ENCODE measurements at places on chromosomes 11 and 22.

GRCh38 chr11:57255618-57256017, 18.6 kb upstream of the APLNR start:
- no peak for DNase-seq

DNA sequence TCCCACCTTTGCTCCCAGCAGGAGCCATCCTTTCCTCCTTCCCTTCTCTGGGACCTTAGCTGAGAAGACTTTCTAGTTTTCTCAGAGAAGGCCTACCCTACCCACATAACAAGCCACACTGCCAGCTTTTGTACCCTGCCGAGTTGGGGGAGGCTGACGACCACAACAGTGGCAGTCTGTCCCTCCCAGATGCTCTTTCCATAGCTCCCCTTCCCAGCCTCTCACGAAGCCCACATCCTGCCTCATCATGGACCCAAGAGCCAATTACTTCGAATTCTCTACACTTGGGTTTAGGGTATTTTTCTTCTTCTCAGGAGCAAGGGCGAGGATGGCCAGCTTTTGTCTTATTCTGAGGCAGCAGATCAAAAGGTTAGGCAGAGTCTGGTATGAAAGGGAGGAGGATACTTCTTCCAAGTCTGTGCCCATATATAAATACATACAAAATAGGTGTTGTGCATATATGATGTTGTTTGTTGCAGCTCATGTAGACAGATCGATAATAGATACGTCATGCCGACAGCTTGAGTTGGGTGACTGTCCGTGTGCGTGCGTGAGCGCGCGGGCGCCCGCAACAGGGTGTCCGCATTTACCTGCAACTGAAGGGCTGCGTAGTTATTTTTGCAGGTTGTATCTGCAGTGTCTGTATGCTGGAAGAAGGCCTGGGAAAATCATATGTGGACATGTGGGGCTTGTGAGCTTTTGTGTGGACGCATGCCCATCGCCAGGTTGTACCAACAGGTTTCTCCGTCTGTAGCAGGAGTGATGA, 846 bp upstream of the NRGN start:
- no peak for DNase-seq

DNA sequence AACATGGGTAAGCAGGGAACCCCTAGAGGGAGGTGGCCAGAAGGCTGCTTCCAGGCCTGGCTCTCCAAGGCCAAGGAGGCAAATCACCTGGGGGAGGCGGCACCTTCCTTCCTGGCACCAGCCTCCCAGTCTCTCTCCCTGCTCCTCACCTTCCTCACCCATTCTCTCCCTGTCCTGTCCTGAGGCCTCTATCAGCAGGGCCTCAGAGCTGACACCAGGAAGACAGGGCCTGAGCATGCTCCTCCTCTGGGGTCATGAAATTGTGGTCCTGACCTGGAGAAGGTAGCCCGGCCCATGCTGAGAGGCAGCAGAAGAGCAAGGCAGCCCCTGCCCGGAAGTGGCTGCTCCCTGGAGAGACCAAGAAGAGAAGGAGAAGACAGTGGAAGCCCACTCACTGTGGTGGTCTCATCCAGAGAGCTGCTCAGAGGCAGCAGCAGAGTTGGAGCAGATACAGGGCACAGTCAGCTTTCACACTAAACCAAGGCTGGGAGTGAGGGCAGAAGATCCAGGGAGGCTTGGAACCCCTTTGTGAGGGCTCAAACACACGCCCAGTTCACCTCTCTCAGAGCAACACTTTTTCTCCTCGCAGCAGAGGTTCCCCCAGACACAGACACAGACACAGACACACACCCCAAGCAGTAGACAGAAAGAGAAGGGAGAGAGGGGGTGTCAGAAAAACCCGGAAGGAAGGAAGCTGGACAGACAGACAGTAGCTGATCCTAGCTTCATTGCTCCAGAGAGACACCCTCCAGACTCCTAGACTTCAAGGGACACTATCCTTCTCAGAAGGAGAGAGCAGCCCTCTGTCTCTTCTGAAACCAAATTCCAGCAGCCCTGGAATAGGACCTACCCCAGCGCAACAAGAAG, 1.8 kb downstream of the BCL9L start:
- no peak for DNase-seq

DNA sequence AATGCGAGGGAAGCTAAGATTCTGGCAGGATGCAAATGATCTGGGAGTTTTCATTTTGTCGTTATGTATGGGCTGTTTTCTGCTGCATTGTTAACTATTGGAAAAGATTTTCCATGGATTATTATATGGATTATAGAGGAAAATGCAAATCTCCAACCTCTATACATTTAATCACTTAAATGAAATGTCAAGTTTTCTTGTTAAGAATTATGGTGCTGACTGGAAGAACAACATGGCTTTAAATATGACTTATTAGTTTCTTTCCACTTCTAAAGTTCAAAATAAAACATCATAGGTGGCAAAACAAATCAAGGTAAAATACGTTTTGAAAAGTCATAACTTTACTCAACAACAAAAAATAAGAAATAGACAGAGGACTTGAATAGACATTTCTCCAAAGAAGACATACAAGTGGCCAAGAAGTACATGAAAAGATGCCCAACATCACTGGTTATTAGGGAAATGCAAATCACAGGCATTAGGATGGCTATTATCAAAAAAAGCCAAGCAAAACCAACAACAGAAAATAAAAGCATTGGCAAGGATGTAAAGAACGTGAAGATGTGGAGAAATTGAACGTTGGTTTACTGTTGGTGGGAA, 56.2 kb upstream of the CLDN5 start:
- DNase-seq, result no peak

DNA sequence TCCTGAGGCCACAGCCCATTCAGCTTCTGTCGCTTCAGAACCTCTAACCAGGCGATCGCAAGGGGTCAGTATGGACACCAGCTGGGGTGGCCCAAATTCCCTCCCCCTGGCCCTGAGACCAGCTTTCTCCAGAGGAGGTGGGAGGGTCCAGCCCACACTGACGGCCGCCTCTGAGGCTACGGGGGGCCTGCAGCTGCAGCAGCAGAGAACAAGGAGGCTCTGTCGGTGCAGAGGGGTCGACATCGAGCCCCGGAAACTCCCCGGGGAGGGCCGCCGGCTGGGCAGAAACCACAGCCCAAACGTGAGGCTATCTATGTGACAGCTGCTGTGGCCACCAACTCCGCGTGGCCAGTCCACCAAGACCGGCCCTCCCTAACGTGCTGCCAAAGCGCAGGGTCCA, 40.8 kb downstream of the ELFN2 start:
- DNase-seq, result no peak

GRCh38 chr11:75625021-75625420, 43.8 kb downstream of the MAP6 start:
- DNase-seq, result no peak

DNA sequence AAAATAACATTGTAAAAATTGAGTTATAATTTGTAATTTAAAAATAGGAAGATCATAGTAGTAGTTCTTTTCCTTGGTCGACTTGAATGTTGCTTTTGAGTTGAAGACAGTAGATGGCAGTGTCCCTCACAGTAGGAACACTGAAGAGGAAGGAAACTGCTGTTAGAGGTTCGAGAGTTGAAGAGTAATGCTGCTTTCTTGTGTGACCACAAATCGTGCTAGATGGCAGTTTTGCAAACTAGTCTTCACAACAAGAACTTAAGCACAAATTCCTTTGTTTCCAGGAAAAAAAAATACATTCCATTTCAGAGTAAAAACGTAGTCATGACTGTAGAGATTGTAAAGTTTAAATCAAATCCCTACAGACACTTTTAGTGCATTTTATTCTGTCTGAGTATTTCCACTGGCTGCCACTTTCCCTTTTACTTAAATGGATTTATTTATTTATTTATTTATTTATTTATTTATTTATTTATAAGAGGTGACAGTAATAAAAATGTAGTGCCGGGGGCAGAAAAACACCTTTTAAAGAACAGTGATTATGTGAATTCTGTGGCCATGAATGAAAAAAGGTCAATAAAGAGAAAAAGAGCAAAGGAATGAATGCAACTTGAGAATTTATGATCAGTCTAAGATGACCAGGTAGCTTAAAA, 54.6 kb downstream of the SPECC1L start:
- no peak for DNase-seq

DNA sequence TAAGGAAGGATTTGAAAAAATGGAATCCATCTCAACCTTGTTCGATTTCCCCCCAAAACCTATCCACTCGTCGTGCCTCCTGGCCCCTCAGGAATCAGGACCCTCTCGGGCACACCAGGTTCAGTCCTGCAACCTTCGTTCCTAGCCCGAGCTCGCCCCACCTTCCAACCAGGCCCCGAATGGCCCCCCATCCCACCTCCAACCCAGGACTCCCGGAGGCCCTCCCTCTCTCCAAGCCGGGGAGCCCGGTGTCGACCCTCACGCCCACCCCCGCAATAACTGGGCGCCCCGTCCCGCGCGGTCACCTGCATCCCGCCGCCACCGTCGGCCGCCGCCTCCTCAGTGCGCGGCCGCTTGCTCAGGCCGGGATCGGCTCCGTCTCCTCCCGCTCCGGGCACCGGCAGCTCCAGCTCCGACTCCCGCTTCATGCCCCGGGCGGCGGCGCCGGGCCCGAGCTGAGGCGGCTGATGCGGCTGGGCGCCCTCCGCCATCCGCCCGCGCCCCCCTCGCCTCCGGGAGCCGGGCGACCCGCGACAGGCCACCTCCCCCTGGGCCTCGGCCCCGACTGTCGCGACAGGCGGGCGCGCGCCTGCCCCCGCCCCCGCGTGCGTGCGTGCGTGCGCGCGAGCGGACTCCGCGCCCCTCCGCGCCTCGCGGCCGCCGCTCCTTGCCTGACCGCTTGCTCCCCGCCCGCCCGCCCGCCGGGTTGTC, 534 bp downstream of the RBFOX2 start:
- DNase-seq, result no peak

DNA sequence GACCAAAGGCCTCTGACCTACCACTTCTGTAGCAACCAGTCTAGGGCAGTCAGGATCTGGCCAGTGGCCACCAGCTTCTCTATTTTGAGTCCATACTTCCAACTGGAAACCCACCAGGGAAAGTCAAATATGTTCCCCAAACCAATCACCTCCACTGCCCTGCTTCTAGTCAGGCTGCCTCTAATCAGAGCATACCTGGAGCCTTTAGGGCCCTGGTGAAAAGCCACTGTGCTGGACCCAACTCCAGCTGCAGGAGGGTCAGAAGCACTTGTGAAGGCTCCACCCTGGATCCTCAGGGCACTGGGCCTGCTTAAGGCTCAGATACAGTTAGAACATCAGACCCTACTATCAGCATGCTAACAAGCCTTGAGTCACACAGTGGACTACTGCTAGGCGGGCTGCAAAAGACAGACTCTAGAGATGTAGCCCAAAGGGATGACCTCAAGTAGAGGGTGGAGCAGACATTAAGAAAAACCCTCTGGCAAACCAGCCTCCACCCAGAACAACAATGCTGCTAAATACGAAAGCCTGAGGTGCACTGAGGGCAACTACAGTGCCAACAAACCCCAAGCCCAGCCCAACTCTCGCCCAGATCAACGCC, 69.2 kb downstream of the DGCR2 start:
- no peak for DNase-seq

DNA sequence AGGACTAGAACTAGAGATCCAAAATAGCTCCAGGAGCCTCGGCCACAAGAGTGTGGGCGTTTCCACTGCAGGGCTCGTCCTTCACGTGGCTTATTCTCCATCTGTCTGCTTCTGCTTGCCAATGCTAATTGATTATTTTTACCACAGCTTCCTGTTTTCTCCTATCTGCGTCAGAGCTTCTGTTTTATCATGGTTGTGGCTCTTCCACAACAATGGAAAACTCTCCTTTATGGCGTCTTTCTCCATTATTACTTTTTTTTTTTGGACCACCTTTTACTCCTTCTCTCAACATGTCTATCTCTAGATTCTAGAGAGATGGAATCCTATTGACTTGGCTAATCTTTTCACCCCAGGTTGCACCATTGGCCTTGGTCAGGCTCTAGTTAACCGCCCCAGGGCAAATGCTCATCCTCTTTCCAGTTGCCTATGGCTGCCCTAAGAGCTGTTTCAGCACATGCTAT, 25.9 kb downstream of the CAT start:
- DNase-seq, result no peak

DNA sequence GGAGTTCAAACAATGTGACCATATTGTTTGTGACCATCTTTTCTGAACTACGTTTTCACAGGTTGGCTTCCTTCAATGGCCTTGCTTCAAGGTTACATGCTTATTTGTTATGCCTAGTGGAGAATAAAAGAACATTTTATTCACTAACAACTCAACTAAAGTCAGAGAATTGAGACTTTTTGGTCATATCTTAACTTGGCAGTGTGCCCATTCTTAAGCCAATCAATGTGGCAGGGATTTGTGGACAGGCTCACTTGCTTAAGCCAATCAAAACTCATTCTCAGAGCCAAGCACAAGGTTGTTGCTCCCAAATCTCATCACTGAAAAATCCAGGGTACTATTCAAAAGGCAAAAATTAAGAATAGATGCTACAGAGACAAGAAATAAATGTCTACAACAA, 455.8 kb upstream of the FAT3 start:
- no peak for DNase-seq

DNA sequence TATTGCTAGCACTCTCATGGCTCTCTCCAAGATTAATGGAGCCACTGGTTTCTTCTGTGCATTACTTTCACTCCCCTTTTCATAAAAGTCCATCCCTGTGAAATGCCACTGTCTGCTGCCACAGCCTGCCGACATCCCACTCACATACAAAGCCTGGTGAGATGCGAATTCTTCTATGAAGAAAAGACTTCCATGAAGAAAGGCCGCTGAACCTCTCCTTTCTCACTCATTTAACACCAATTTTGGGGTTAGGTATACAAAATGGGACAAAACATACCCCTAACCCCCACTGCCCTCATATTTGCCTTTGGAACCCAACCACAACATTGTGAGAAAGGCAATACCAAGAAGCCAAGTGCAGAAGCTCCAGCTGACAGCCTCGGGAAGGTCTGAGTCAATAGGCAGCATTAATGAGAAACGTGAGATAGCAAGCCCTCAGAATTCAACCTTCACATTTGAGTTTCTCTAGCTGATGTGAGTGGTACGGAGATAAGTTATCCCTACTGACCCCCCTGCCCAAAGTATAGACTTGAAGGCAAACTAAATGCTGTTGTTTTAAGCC, 156.4 kb downstream of the ATG16L2 start:
- no peak for DNase-seq

DNA sequence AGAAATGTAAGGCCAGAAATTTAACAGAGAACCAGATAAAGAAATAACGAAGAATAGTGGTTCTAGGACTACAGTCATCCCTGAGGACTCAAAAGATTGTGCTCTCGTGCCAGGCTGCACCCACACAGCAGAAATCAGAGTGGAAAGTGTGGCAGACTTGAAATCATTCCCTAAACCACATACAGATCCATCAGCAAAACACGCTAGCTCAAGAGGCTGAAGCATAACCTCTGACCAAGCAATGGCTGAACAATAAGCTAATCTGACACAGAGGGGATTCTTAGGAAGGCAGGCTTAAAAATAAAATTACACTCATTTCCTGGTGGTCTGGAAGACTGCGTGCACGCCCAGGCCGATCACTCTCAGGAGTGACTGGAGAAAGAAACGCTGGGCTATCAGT, 19.0 kb downstream of the NCF4 start:
- no peak for DNase-seq

DNA sequence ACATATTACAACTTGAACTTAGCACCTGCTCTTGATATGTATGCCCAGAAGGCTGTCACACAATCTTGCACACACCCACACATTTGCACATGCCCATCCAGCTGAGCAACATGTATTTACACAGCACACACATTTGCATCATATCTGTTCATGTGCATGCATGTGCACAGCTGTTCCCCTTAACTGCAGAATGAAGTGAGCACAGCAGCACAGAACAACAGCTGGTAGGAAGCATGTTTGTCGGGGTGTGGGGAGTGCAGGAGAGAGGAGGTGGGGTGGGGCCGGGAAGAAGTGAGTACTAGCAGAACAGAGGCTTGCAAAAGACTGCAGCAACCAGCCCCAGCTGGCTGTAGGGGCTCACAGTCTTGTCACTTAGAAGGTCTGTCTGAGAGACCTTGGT, 296.5 kb downstream of the KIRREL3 start:
- no peak for DNase-seq

Data from bone marrow (tissue), 2 donors.